ENCODE measurements at places on chromosomes 16 and 17.

GRCh38 chr17:48177816-48178215 is 70.2 kb downstream of the SNX11 start:
- no peak for DNase-seq

GRCh38 chr17:75627094-75627493 is 6.1 kb upstream of the SMIM5 start:
- no peak for DNase-seq

- no peak for DNase-seq
Measured at GRCh38 chr17:17370711-17371110, 67.5 kb downstream of the NT5M start.

DNA sequence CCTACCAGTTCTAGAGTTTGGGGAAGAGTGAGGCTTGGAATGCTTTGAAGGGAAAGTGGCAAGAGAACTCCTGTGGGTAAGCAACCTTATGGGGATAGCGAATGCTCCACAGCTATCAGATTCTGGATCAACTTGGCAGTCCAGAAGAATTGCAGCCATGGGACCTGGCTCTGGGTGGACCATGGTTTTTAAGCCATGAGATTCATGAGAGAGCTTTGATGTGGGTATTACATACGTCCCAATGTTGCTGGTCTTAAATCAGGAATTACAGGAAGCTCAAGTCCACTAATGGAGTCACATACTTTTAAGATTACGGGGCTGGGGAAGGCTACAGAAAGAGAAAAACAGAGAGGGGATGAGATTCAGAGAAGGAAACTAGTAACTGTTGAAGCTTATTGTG is 142.5 kb upstream of the ELAC2 start:
- no peak for DNase-seq

DNA sequence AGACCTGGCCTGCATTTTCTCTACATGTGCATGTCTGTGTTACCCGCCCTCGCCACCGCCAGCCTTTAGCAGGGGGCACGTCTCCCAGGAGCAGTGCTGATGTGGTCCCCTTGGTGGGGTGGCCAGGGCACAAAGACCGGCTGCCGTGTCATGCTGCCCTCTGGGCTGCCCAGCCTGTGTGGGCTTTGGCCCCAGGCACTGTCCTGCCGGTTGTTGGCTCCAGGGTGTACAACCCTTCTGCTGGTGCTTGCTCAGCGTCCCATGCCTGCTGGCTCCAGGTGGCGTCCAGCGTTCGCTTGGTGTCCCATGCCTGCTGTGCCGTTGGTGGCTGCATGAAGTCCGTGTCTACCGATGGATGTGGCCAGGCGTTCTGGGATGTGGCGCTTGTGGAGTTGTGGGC is 4.1 kb downstream of the BAIAP2 start:
- DNase-seq: no peak

DNA sequence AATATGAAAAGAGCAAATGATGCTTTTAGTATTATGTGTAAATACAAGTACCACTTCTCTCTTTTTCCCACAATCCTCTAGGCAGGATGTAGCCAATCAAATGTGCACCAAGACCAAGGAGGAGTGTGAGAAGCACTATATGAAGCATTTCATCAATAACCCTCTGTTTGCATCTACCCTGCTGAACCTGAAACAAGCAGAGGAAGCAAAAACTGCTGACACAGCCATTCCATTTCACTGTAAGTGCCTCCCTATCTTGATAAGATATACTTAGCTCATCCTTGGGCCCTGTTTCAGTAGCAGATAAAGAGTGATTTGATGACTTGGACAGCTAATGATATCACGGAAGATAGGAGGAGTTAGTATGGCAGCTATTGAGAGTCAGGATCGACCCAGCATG is 33.7 kb downstream of the TADA2A start:
- no peak for DNase-seq

DNA sequence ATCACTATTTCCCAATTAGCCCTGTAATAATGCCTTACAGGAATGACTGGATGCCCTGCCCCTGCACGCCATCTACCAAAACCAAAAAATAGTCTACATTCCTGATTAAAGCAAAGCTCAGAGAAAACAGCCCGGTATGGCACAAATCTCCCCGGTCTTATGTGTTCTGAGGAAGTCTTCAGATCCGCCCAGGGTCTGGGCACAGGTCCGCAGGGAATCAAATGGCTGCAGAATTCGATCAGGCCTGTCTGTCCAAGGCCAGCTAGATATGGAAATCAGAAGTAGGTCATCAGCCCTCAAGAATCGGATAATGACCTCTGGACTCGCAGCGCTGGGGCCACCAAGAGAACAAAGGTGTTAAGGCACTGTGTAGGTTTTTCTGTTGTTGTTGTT is 171.0 kb downstream of the ZFHX3 start:
- no peak for DNase-seq

DNA sequence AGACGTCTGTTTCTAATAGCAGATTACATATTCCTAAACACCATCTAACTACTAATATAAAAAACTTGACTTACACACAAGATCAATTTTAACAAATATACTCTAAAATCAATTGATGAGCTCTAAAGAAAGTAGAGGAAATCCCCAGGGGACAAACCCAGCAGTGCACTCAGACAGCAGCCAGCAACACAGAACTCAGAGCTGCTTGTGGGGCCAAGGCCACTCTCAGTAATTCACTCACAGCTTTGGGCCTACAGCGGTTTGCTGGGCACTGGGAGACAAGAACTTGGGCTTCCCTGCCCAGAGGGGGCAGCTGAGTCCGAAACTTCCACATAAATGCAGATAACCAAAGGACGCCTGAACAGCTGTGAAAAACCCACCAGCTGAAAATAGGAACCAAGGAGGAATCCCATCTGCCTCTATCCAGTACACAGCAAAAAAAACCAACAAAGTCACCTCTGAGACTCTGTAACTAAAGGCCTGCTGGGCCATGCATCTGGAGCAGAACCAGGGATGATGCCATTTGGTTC is 21.4 kb downstream of the NPLOC4 start:
- no peak for DNase-seq

GRCh38 chr17:56866496-56866895 is 32.5 kb downstream of the DGKE start:
- no peak for DNase-seq

GRCh38 chr16:65185241-65185778 is 63.4 kb upstream of the CDH11 start:
- no peak for DNase-seq

GRCh38 chr17:47935961-47936360 is 5.4 kb upstream of the PNPO start:
- no peak for DNase-seq

Data from stimulated activated CD4-positive, alpha-beta T cell treated with anti-CD3 and anti-CD28 coated beads, TNF-alpha, amount 100 ng/mL, for 1 hour (primary cell).